ENCODE measurements at places on chromosomes 1 and 21. TPM values are rescaled to one million over a fixed set of nuclear protein-coding genes. Genes with fewer than 3 reads are reported as not detected.
A peak's percentile ranks its signal among the peaks of the same experiment; 100 is the strongest.

DNA sequence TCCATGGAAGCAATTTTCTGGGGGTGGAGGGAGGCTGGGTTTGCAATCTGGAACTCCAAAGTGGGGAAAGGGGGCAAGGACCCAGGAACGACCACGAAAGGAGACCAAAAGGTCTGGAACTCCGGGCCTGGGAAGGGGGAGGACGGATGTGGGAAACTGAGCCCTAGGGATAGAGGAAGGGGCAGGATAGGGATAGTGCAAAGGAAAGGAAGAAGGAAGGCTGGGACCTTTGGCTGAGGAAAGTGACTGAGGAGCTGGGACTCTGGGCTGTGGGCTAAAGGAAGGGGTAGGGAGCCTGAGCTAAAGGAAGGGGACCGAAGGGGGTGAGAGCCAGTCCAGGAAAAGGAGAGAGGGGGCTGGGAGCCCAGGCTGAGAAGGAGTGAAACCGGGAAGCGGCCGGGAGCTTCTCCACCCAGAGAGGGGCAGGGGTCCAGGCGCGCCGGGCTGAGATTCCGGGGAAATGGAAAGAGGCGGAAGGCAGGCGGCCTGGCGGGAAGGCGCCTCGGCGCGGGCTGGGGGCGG lies 395 bp downstream of the SLC9A1 start:
- DNase-seq: no peak
- peak overlapping the region; percentile 97 for H3K27ac ChIP-seq
- H3K4me1 ChIP-seq: peaks cover 57% of the 10 kb centered on the region
- no peaks in the 10 kb centered on the region for H3K27me3 ChIP-seq

Gene C8A
- polyA plus RNA-seq: not detected

Gene HPCA
- not detected for polyA plus RNA-seq

GRCh38 chr1:41487126-41488039 lies 2.9 kb upstream of the EDN2 start:
- no peaks in the 10 kb centered on the region for H3K36me3 ChIP-seq
- peaks cover 49% of the 10 kb centered on the region for H3K27me3 ChIP-seq
- DNase-seq: no peak
- H3K4me1 ChIP-seq: peaks cover 8% of the 10 kb centered on the region

DNA sequence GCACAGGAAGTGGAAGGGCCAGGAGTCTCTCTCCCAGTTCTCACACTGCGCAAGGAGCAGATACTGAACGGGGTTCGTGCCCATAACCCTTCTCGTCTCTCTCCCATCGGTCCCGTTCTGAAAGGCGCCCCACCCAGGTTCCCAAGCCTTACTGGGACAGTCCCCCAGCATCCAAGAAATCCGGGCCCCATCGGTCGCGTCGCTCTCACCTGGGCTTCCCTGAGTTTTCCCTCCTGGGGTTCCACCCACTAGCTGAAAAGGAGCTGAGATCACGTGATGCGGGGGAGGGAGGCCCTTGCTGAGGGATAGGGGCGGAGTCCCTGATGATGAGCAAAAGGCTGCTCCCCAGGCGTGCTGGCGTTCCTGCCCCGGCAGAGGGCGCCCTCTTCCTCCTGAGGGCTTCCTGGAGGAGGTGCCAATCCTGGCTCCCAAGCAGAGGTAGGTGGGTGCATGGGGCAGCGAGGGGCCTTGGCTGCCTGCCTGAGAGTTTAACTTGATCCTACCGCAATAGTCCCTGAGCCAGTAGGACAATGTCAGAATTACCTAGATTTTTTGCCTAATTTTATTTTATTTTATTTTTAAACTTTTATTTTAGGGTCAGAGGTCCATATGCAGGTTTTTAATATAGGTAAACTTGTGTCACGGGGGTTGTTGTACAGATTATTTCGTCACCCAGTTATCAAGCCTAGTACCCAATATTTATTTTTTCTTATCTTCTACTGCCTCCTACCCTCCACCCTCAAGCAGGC lies at the start of gene SPOCD1:
Gene SPOCD1 (minus strand): TSS at position 271 of the 749 bp plus-strand sequence. CDS start 689 bp downstream, outside the sequence.
- H3K4me1 ChIP-seq: peaks cover 5% of the 10 kb centered on the region
- H3K36me3 ChIP-seq: no peaks in the 10 kb centered on the region
- H3K27ac ChIP-seq: peak within 1 kb of the TSS; percentile 17
- H3K27me3 ChIP-seq: no peaks in the 10 kb centered on the region

DNA sequence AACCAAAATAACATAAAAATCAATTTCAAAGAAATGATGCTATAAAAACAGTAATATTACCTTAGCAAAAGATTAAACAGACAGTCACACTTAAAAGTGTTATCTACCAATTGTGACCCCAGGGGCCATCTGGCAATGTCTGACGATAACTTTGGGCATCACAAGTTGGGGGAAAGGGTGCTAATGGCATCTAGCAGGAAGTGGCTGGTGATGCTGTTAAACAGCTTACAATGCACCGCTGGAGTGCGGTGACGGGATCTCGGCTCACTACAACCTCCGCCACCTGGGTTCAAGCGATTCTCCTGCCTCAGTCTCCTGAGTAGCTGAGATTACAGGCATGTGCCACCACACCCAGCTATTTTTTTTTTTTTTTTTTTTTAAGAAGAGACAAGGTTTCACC lies 27.6 kb downstream of the NUP133 start:
- no peak for DNase-seq
- H3K27me3 ChIP-seq: no peaks in the 10 kb centered on the region
- H3K4me3 ChIP-seq: no peak overlapping the region
- no peak overlapping the region for H3K27ac ChIP-seq
- H3K36me3 ChIP-seq: peaks cover 91% of the 10 kb centered on the region

- H3K4me1 ChIP-seq: no peaks in the 10 kb centered on the region
- DNase-seq: no peak
- no peaks in the 10 kb centered on the region for H3K27me3 ChIP-seq
Measured at GRCh38 chr1:50747394-50747793, 212.7 kb downstream of the FAF1 start.

Gene METTL18
- polyA plus RNA-seq: 17.5 TPM

Gene AQP10
- not detected for polyA plus RNA-seq

- peaks cover 19% of the 10 kb centered on the region for H3K36me3 ChIP-seq
- H3K27ac ChIP-seq: no peak overlapping the region
- no peak overlapping the region for H3K4me3 ChIP-seq
- H3K4me1 ChIP-seq: peaks cover 6% of the 10 kb centered on the region
Measured at GRCh38 chr1:65527190-65527589, 106.7 kb downstream of the LEPR start.

GRCh38 chr1:150065184-150065871 lies 2.2 kb upstream of the VPS45 start:
- no peak for DNase-seq
- H3K27ac ChIP-seq: peak overlapping the region; percentile 54
- no peak overlapping the region for H3K4me3 ChIP-seq
- H3K27me3 ChIP-seq: no peaks in the 10 kb centered on the region
- peaks cover 9% of the 10 kb centered on the region for H3K36me3 ChIP-seq
- H3K4me1 ChIP-seq: peaks cover 35% of the 10 kb centered on the region

GRCh38 chr1:165355977-165356811 lies at the start of gene LMX1A:
TSS of gene LMX1A (minus strand) at chr1:165356715. CDS start at chr1:165355559, 1,156 bp downstream.
- H3K27ac ChIP-seq: no peak within 1 kb of the TSS
- peaks cover 65% of the 10 kb centered on the region for H3K27me3 ChIP-seq
- no peak within 1 kb of the TSS for H3K4me3 ChIP-seq
- H3K36me3 ChIP-seq: no peaks in the 10 kb centered on the region
- DNase-seq: no peak

Gene AMY1C
- polyA plus RNA-seq: not detected

Gene CACNA1S
- not detected for polyA plus RNA-seq

- H3K27me3 ChIP-seq: no peaks in the 10 kb centered on the region
- H3K36me3 ChIP-seq: no peaks in the 10 kb centered on the region
- peaks cover 24% of the 10 kb centered on the region for H3K4me1 ChIP-seq
- no peak overlapping the region for H3K4me3 ChIP-seq
- peak; percentile 6 for DNase-seq
Measured at GRCh38 chr1:58780411-58780810, 3.4 kb downstream of the JUN start.

DNA sequence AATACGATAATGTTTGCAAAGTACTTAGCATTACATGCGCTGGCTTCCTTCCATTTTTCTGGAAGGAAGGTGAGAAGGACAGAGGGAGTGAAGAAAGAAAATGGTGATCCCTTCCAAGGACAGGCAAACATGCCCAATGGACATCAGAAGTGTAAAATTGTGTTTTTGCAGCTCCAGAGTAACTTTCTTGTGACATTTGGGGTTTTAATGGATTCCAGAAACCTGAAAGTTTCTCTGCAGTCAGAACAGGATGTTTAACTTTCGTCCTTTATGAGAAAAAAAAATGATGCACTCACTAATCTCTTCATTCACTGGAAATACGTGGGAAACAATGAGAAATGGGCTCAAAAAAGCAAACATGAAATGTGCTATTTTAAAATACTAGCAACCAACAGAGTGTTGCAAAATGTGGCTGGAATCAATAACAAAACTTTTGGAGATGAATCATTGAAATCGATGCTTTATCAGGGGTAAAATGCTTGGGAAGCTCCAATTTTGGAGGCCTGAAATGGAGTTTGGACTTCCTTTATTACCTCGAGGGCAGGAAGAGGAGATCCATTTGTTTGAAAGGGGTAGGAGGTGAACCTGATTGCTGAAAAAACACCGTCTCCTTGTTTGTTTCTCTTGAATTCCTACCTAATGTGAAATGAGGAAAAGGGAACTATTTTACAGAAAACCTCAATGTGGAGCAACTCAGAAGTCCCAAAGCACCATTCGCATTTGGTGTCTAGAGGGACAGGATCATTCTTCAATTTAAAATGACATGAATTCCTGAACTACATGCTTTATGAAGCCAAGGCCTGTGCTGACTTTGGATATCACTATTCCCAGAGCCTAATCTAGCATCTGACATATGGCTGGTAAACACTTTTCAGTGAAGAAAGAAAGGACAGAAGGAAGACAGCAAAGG lies 129.5 kb downstream of the TRABD2B start:
- H3K27ac ChIP-seq: no peak overlapping the region
- DNase-seq: no peak
- H3K27me3 ChIP-seq: peaks cover 10% of the 10 kb centered on the region
- no peak overlapping the region for H3K4me3 ChIP-seq
- no peaks in the 10 kb centered on the region for H3K4me1 ChIP-seq
- no peaks in the 10 kb centered on the region for H3K36me3 ChIP-seq

Gene RAP1GAP
- polyA plus RNA-seq: not detected

DNA sequence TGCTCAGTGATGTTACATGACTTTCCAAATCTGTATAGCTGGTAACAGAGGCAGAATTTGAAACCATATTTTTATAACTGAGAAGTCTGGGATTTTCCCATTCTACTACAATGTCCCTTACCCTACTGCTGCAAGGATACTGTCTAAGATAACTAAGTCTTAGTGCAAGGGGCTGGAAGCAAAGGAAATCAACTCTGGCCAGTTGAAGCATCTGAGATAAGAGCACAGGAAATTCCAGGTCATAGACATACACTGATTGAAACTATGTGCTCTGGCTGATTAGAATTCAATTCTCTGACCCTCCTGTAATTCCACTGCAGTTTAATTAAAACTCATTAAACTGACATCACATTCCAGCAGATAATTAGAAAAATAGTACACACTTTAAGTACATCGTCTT lies 267.7 kb upstream of the C1orf87 start:
- H3K27ac ChIP-seq: no peak overlapping the region
- no peak overlapping the region for H3K4me3 ChIP-seq
- no peaks in the 10 kb centered on the region for H3K4me1 ChIP-seq
- H3K36me3 ChIP-seq: no peaks in the 10 kb centered on the region

- H3K36me3 ChIP-seq: no peaks in the 10 kb centered on the region
- DNase-seq: no peak
- H3K4me3 ChIP-seq: no peak within 1 kb of the TSS
- H3K27ac ChIP-seq: no peak within 1 kb of the TSS
Measured at GRCh38 chr1:196608390-196609369, at the start of gene KCNT2. TSS of gene KCNT2 (minus strand) at chr1:196608440. CDS start at chr1:196608309, 131 bp downstream.

Gene TNFRSF8
- not detected for polyA plus RNA-seq

GRCh38 chr1:219963432-219963831 lies 35.1 kb upstream of the SLC30A10 start:
- H3K4me3 ChIP-seq: no peak overlapping the region
- no peak overlapping the region for H3K27ac ChIP-seq
- peaks cover 6% of the 10 kb centered on the region for H3K4me1 ChIP-seq
- no peak for DNase-seq
- H3K27me3 ChIP-seq: no peaks in the 10 kb centered on the region

- DNase-seq: no peak
- no peak overlapping the region for H3K4me3 ChIP-seq
- no peak overlapping the region for H3K27ac ChIP-seq
- no peaks in the 10 kb centered on the region for H3K4me1 ChIP-seq
- H3K27me3 ChIP-seq: no peaks in the 10 kb centered on the region
Measured at GRCh38 chr1:86271046-86271445, 114.5 kb upstream of the COL24A1 start.

Gene CD1D
- polyA plus RNA-seq: not detected

- peak overlapping the region; percentile 12 for H3K4me3 ChIP-seq
- H3K36me3 ChIP-seq: peaks cover 3% of the 10 kb centered on the region
- H3K27ac ChIP-seq: no peak overlapping the region
Measured at GRCh38 chr1:68233202-68233601, 879 bp upstream of the WLS start.

- no peaks in the 10 kb centered on the region for H3K27me3 ChIP-seq
- H3K36me3 ChIP-seq: no peaks in the 10 kb centered on the region
- no peak overlapping the region for H3K27ac ChIP-seq
- no peak overlapping the region for H3K4me3 ChIP-seq
Measured at GRCh38 chr1:234972411-234973191, 156.0 kb downstream of the TOMM20 start.

GRCh38 chr1:115091572-115091971 lies 2.3 kb upstream of the TSPAN2 start:
- DNase-seq: no peak
- no peak overlapping the region for H3K27ac ChIP-seq
- H3K27me3 ChIP-seq: no peaks in the 10 kb centered on the region
- H3K36me3 ChIP-seq: no peaks in the 10 kb centered on the region
- H3K4me3 ChIP-seq: no peak overlapping the region

Gene RIMKLA
- polyA plus RNA-seq: not detected

DNA sequence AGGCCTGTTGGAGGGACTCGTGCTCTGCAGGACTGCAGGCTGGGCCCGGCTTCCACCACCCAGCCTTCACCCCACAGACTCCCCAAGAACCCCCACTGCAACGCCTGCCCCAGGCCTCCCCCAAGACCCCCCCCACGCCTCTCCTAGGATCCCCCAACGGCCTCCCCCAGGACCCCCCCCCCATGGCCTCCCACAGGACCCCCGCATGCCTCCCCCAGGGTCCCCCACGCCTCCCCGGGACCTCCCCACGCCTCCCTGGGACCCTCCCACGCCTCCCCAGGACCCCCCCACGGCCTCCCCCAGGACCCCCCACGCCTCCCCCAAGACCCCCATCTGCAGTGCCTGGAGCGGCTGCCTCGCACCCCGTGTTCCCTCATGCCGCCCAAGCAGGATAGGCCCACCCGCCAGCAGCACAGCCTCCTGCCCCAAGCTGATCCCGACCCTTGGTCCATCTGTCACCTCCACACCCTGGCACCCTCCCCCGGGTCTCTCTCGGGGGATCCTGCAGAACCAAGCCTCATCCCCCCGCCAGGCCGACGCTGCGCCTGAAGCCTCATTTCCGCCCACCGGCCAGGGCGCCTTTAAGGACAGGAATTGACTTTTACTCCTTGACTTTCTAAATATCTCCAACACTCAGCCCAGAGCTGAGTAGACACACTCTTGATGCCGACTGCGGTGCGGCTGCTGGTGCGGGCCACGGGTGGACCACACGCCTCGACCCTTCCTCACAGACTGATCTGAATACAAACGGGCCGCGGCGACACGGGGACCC lies 14.1 kb upstream of the RNF223 start:
- H3K27me3 ChIP-seq: no peaks in the 10 kb centered on the region
- H3K27ac ChIP-seq: no peak overlapping the region
- H3K4me3 ChIP-seq: no peak overlapping the region
- H3K36me3 ChIP-seq: no peaks in the 10 kb centered on the region
